ENCODE measurements at places on chromosomes 4 and X.

- DNase-seq = no peak
Observed at GRCh38 chrX:119251386-119251785, 15.3 kb downstream of the PGRMC1 start.

- no peak for DNase-seq
Observed at GRCh38 chr4:156966836-156967235, 4.8 kb downstream of the PDGFC start.

DNA sequence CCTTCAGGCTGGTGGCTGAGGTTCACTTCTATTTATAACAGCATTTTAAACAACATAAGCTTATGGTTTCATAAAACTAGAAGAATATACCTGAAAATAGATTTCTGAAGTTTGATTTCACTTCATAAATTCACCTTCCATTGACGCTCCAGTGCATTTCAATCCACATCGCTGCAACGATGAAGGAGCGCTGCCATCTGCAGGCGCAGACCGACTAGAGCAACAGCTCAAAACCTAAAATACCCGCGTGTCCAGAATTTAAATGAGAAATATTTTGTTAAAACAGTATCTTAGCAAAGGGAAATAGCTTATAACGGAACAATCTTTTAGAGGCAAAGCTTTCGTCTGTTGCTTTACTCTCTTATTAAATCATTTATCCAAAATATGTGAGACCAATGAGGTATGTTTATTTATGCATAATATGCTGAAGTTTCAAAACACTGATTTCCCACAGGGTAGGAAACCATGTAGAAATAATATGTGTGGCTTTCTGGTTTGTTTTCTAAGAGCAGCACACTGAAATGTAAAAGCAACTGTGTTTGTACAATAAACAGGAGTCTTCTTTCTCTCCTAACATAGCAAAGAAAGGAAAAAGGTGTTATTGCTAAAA, 816.4 kb upstream of the FRG1 start:
- DNase-seq = no peak

GRCh38 chrX:115322375-115322774, 32.9 kb downstream of the LUZP4 start:
- DNase-seq = no peak

DNA sequence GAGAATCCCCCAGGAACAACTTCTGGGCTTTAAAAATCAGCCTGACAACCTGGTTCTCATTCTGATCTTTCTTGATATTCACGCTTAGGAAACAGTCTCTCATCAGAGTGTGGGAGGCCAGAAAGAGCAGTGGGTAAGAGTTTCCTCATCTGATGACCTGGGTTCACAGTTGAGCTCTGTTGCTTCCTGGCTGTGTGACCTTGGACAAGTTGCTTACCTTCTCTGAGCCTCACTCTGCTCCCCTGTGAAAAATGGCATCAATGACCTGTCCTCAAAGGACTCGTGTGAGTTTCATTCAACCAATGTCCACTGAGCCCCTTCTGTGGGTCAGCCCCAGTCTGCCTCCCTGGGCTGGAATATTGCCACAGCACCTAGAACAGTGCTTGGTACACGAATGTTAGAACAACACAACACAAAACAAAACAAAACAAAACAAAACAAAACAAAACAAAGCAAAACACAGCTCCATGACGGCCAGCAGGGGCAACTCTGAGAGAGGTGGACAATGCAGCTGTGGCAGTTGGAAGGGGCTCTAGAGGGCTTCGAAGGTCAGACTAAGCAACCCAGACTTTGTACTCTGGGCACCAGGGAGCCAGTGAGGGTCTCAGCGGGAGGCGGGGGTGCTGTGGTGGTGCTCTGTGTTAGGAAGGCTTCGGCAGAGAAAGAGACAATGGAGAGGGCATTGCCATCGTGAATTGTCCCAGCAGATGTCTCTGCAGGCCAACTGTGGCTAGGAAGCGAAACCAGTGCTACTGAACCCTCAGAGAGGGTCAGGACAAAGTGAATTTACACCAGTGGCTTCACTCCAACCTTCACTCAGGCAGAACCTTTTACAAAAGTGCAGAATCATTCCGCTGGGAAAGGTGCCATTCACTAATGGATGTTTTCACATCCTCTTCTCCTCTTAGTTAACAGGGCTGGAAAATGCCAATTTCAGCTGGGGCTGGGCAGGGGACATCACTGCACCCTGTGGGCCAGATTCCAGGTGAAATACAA, 14.3 kb upstream of the C4orf50 start:
- DNase-seq = no peak

- no peak for DNase-seq
Observed at GRCh38 chr4:147354237-147354636, 126.7 kb upstream of the EDNRA start.

DNA sequence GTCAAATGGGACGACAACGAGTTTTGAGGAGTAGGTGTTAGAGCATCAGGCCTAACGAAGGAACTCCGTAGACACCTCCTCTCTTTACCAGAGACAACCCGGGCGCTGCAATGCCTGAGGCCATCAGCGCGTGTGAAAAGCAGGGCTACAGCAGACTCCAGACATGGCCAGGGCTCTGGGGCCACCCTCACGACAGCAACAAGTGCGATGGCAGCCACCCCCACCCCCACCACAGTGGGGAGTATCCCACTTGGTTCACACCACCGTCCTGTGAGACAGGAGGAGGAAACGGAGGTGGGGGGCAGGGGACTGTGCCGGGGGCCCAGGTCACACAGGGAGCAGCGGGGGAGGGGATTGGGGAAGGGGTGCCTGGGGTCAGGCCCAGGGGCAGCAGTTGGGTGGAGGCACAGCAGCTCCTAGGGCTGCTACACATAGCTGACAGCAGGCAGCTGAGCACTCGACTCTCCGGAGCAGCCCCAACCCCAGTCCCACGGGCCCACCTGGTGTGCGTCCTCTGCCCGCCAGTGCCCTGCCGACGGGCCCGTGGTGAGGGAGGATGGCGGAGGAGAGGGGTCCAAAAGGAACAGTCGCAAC, 8.5 kb downstream of the LRPAP1 start:
- DNase-seq = no peak

DNA sequence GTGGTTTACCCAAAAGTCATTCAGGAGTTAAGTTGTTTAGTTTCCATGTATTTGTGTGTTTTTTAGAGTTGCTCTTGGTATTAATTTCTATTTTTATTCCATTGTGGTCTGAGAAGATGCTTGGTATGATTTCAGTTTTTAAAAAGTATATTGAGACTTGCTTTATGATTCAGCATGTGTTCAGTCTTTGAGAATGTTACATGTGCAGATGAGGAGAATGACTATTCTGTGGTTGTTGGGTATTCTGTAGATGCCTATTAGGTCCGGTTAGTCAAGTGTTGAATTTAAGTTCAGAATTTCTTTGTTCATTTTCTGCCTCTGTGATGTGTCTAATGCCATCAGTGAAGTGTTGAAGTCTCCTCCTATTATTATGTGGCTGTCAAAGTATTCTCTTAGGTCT, 249.4 kb downstream of the ARHGAP10 start:
- no peak for DNase-seq

Measured in esophagus squamous epithelium (tissue), 5 donors.